ENCODE measurements at places on chromosomes 4 and X.
A peak's percentile ranks its signal among the peaks of the same experiment; 100 is the strongest.

DNA sequence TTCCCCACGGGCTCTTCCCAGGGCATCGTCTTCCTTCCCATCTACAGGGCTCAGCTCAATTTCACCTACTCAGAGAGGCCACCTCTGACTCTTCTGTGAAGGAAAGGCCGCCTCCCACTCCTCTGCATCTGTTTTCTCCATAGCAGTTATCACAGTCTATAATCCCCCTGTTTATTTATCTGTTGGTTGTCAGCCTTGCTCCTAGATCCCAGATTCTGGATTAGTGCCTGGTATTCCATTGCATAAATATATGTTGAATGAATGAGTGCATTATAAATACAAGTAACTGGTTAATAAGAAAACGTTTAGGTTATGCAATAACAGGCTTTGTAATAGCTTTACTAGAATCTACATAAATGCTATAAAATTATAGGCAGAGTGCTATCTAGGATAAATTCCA is 52.9 kb downstream of the NSG1 start:
- no peak for DNase-seq

DNA sequence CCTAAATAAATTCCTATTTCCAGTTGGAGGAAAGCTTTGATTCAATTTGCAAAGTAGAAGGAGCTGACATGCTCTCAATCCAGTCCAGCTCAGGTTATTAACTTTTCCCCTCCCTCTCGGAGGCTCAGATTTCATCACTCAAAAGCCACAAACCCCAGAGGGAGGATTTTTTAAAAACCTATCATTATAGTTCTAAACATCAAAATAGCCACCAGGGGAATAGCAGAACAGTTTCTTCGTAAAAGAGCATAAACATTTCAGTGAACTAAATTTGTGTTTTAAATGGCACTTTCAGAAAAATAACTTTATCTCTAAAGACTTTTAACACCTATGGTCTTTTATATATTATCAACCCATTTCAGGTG is 8.8 kb downstream of the GPRIN3 start:
- DNase-seq = peak; percentile 56

GRCh38 chrX:21735038-21735767 is 22.7 kb downstream of the SMPX start:
- DNase-seq = no peak

DNA sequence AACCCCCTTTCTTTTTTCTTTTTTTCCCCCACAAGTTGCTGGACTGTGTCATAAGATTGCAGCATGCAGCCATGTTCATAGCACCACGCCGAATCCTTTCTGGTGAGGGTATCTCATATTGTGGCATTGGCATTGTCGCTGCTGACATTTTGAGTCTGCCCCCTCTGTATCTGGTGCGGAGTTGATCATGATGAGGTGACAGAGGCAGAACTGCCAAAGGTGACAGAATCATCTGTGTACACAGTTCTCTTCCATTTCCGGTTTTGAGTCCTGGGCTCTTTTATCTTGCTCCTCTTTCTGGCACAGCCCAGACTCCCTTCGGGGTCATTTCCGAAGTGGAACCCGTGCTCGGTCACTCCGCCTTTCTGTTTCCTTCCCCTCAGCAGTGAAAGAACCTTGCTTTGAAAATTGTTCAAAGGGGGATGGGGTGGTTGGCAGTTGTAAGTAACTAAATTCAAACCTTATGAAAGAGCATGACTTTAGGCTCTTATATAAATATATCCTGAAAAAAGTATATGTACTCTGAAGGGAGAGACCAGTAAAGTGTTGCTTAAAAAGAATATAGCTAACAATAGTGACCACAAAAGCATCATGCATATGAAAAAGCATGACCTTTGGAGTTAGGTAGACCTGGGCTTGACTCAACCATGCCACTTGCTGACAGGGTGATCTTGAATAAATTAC is 55.0 kb upstream of the BMP2K start:
- DNase-seq = no peak

- no peak for DNase-seq
Observed at GRCh38 chr4:108068442-108068841, 78.8 kb downstream of the HADH start.

- DNase-seq = peak; percentile 25
Observed at GRCh38 chr4:37803348-37803973, 23.0 kb upstream of the PGM2 start.

DNA sequence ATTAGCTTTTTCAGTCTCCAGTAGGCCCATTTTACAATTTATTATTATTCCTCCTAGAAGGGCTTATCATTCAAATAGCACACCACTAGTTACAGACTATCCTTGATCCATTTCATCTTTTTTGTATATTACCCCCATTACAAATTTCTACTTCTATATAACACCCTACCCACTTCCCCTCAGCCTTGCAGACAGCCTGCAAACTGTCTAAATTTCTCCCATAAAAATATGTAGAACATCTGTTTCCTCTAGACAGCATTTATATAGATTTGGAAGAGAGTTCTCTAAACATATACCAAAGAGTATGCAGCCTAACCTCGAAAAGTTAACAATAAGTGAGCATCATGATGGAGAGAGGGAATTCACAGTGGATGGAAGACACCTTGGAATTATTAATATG is 30.8 kb downstream of the COMMD8 start:
- DNase-seq = no peak

DNA sequence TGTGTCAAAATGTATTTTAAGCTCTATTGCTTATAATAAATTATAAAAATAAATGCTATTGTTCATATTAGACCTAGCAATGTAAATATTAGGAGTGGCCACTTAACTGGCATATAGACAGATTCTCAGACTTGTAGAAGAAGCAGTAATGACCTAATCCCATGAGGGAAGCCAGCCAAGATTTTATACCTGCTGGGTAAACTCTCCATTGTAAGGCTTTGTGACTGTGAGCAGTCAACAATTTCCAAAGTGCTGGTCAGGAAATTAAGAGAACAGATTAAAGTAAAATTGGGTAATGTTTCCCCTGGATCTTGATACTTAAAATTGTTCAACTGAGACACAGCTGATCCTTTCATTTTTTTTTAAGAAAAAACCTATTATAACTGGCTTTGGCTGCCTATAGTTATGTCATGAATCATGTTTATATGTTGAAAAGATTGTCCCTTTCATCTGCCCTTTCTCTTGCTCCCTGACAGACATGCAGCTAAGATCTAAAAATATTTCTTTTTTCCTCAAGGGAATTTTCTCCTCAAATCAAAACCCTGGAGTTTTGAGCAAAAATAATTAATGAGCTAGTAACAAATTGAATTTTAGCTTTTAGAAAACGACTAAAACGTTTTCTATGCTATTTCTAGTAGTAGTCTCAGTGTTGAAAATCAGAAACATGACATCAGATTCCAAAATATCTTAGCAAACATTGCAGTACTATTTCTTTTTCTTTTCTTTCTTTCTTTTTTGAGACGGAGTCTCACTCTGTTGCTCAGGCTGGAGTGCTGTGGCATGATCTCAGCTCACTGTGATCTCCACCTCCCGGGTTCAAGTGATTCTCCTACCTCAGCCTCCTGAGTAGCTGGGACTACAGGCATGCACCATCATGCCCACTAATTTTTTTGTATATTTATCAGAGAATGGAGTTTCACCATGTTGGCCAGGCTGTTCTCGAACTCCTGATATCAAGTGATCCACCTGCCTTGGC is 77.9 kb downstream of the ADGRL3 start:
- no peak for DNase-seq

- DNase-seq = no peak
Observed at GRCh38 chrX:15948318-15948660, 93.7 kb upstream of the AP1S2 start.

DNA sequence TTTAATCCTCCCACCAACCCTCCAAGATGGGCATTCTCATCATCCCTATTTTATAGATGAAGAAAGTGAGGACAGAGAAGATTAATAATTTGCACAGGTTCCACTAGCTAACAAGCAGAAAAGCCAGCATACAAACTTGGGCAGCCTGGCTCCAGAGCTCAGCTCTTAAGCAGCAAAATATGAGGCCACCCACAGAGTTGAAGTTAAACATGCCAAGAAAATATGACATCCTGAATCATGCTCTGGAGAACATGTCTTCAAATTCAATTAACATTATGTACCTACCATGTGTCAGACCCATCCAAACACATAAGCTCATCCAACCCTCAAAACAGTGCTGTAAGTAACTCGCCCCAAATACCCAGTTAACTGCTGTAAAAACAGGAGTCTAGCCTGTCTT is 33.9 kb downstream of the USP46 start:
- DNase-seq = no peak

- no peak for DNase-seq
Observed at GRCh38 chr4:74659576-74660411, 134.5 kb downstream of the BTC start.

GRCh38 chr4:16779028-16779675 is 119.3 kb downstream of the LDB2 start:
- DNase-seq = no peak

GRCh38 chr4:37244583-37245390 is at the start of gene NWD2:
NWD2 (plus strand) TSS chr4:37244743; CDS start chr4:37245068, 325 bp downstream.
- no peak for DNase-seq

- DNase-seq = no peak
Observed at GRCh38 chr4:114400531-114400930, 198.1 kb upstream of the UGT8 start.

DNA sequence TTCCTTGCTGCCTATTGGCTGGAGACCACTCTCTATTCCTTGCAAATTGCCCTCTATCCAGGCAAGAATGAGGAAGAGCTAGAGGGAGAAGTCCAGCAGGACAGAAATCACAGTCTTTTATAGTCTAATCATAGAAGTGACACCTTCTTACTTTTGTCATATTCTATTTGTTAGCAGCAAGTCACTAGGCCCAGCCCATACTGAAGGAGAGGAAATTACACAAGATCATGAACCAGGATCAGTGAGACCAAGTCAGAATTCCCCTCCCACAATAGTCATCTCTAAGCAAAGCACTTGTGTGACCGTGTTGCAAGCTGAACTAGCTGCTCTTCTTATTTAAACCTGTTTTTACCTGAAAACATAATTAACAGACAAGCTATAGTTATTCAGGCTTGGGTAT is 317.7 kb downstream of the INPP4B start:
- DNase-seq = no peak

DNA sequence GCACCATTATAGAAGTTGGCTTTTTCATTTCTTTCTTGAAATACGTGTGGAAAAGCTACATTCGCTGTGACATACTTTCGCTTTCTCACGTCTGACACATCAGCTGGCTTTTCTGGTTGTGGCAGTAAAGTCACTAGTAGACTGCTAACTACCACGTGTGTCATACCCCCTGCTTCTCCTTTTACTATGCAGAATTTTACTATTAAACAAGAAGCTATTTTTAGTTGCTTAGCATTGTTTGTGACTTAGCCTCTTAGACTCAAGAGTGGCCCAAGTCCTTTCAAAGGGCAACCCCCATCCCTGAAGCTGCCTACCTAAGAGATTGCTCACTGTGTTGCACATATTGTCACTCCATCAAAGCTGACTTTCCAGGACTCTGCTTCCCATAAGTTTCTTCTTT is 2.1 kb upstream of the IL2 start:
- DNase-seq = no peak

- no peak for DNase-seq
Observed at GRCh38 chr4:136768925-136769275, 763.4 kb downstream of the PCDH18 start.

- no peak for DNase-seq
Observed at GRCh38 chr4:184845367-184846021, 19.7 kb upstream of the ACSL1 start.

GRCh38 chr4:93772858-93773257 is 55.7 kb upstream of the ATOH1 start:
- no peak for DNase-seq

DNA sequence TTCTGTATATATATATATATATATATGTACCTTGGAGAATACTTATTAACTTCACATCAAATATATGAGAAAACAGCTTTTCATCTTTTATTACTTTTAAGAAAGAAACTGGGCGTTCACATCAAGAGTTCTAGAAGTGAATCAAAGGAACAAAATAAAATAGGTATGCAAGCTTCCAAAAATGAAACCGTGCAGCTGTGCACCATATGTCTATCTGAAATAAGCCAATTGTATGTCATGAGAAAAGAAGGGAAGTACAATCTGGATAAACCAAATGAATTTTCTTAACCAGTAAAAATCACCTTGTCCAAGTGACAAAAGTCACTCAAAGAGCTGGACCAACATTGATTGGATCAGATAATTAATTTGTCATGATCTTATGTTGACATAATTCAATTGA is 405.4 kb upstream of the TECRL start:
- DNase-seq = no peak

GRCh38 chrX:86154553-86154952 is 6.3 kb downstream of the DACH2 start:
- no peak for DNase-seq

DNA sequence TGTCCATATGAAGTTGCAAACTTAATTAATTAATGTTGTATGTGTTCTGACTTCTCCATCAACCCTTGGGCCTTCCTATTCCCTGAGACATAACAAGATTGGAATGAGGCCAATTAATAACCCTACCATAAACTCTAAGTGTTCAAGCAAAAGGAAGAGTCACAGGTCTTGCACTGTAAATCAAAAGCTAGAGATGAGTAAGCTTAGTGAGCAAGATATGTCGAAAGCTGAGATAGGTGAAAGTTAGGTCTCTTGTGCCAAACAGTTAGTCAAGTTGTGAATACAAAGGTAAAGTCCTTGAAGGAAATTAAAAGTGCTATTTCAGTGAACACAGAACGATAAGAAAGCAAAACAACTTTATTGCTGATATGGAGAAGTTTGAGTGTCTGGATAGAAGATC is 58.2 kb upstream of the GPRIN3 start:
- no peak for DNase-seq

- no peak for DNase-seq
Observed at GRCh38 chrX:17860179-17860780, 818 bp downstream of the RAI2 start.

DNA sequence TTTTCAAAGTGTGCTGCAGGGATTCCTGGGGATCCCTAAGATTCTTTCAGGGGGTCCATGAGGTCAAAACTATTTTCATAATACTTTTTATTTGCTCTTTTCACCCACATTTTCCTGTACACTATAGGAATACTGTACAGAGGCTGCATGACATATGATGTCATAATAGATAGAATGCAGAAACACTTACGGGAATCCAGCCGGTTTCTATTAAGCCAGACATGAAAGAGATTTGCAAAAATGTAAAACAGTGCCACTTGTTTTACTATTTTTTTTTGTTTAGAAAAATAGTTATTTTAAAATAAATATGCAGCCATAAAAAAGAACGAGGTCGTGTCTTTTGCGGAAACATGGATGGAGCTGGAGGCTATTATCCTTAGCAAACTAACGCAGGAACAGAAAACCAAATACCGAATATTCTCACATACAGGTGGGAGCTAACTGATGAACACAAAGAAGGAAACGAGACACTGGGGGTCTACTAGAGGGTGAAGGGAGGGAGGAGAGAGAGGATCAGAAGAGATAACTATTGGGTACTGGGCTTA is 5.0 kb downstream of the ZFX start:
- no peak for DNase-seq

- no peak for DNase-seq
Observed at GRCh38 chr4:147160908-147161513, 215.3 kb upstream of the TTC29 start.

GRCh38 chr4:69750346-69750745 is 10.1 kb downstream of the SULT1B1 start:
- no peak for DNase-seq

Measured in NCI-H187 (cell line).